Stimulated activated effector memory CD8-positive, alpha-beta T cell treated with anti-CD3 and anti-CD28 coated beads, Interleukin-12 subunit alpha, Interleukin-12 subunit beta, amount 100 ng/mL, for 72 hours (primary cell): ENCODE measurements at places on chromosomes 7 and 10.

- DNase-seq: no peak
Measured at GRCh38 chr10:79471776-79472175, 26.4 kb upstream of the ZCCHC24 start.

- DNase-seq: no peak
Measured at GRCh38 chr7:125424721-125425120, 495.1 kb upstream of the POT1 start.

- peak; percentile 15 for DNase-seq
Measured at GRCh38 chr7:131170440-131171271, 157.0 kb upstream of the MKLN1 start.

- no peak for DNase-seq
Measured at GRCh38 chr7:964401-965231, 10.1 kb upstream of the ADAP1 start.

DNA sequence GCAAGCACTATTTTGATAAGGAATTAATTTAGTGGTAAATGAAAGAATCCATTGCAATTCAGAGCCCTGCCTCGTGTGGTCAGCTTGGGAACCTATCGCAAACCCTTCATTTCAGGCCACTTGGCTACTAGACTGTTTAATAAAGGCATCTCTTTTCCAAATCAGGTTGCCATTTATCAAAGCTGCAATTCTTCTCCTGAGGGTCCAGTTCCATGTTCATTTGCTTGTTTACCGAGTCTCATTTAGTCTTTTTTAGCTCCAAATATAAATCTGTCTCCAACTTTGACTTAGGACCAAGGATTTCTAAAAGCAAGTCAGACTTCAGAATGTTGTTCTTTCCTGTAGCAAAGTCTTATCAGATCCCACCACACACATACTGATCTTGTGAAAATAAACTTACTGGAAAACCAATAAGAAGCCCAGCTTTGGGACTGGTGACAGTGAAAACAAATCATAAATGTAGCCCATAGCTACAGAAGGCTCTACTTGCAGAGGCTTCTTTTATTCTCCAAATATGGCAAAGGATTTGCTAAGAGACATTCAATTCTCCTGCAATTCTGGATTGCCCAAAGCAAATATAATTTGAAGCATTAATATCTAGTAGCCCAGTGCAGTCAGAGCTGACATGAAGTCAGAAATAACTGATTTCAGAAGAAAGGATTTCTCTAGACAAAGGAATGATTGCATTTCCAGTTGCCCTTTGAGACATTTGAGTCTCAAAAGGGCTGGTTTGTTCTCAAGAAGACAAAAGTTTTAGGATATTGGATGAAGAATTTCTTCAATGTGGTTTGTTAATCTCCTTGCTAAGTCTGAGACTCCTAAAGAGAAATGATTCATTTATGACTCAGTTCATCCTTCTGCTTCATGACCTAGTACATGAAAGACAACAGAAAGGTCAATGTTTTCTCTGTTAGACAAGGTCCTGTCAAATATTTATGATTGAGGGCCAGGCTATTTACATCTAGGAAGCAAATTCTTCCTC lies 28.0 kb downstream of the PPP1R3C start:
- DNase-seq: no peak
